ENCODE measurements at places on chromosomes 12 and 14.

DNA sequence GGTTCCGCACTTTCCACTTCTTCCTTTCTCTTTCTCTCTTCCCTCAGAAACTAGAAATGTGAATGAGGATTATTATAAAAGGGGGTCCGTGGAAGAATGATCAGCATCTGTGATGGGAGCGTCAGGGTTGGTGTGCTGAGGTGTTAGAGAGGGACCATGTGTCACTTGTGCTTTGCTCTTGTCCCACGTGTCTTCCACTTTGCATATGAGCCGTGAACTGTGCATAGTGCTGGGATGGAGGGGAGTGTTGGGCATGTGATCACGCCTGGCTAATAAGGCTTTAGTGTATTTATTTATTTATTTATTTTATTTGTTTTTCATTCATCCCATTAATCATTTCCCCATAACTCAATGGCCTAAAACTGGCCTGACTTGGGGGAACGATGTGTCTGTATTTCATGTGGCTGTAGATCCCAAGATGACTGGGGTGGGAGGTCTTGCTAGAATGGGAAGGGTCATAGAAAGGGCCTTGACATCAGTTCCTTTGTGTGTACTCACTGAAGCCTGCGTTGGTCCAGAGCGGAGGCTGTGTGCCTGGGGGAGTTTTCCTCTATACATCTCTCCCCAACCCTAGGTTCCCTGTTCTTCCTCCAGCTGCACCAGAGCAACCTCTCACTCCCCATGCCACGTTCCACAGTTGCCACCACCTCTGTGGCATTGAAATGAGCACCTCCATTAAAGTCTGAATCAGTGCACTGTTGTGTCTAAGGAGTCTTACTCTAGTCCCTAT is 4.6 kb upstream of the ATN1 start:
- no peak for DNase-seq

GRCh38 chr14:61527325-61528100 is 167.8 kb upstream of the HIF1A start:
- no peak for DNase-seq

DNA sequence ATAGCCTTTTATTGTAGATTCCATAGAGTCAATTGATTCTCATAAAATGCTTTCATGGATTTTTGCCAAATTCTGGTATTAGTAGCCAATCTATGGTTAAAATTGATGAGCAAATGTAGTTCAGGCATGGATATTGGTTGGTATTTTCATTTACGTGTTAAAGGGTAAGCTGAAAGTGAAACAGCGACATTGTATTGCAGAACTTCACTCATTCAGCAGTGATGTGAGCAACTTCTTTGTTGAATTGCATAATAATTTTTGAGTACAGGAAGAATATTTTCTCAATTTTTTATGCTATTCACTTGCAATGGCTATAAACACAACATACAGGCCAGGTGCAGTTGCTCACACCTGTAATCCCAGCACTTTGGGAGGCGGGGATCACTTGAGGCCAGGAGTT is 24.2 kb upstream of the FAM222A start:
- DNase-seq = no peak

GRCh38 chr14:75120541-75121291 is 6.1 kb downstream of the NEK9 start:
- no peak for DNase-seq

GRCh38 chr12:90015228-90015627 is 306.6 kb upstream of the ATP2B1 start:
- no peak for DNase-seq

- DNase-seq = no peak
These were observed 151.5 kb upstream of the PARP11 start for GRCh38 chr12:4024701-4025100.

DNA sequence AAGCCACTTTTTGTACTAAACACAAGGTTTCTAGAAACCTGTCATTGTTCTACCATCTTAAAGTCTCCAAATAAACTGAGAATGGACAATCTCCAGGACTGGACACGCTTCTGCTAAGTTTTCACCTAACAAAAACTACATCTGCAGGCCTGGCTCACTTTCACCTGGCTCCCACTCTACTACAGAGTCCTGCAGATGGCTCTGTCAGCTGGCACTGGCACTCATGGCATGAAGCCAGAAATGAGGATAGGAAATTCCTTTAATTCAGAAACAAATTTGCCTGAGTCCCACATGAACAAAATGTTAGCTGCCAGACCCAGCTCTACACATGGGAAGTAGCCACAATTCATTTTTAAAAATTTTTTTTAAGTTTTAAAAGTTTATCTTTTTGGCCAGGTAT is 42.1 kb downstream of the STXBP6 start:
- DNase-seq = no peak
